ENCODE measurements at places on chromosomes 12 and 14.

DNA sequence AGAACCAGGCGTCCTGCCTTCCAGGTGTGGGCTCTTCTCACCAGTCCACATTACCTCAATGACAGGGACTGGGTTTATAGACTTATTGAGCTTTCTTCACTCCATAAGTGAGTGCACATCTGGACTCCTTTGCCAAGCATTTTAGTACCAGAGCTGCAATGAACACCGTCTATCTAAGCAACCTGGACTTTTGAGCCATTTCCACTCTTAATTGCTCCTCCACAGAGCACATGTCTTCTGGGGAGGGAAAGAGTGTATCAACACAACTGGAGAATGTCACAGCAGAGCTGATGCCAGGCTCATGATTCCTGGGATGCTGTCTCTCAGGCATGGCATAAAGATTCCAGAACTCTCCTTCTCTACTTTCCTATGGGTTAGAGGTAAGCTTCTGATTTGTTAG is 43.0 kb upstream of the BDKRB2 start:
- no peak for DNase-seq

DNA sequence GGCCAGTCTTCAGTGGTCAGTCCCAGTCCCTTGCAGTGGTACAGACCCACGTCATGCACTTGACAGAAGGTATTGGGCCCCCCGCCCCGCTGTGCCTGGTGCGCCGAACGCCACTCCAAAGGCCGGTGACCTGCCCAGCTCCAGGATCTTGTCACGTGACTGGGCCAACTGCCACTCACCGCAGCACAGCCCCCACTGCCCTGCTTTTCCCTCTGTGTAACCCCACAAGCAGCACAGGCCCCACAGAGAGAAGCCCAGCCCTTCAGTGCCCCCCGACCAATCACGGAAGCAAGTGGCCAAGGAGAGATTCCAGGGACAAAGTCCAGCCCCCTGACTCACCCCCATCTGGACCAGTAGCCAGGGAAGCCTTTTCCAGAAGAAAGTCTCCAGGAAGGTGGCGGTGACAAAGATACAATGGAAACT is 498 bp downstream of the GPR132 start:
- peak; percentile 61 for DNase-seq

GRCh38 chr12:59403259-59403932 is 192.4 kb upstream of the SLC16A7 start:
- DNase-seq, result peak; percentile 6

DNA sequence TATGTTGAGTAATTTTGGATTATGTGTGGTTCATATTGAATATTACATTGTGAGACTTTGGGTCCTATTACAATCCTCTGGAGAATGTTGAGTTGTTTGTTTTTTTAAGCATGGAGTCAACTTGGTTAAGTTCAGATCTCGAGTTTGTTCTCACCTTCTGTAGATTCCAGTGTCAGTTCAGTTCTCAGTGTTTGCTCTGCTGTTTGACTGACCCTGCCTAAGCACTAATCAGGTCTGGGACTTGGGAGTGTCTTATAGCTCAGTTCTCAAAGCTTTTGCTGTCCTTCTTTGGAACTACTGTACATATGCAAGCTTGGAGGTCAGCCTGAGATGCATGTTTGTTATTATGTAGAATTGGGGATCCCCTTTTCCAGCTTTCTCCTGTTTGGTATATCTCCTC is 63.1 kb downstream of the DIP2B start:
- DNase-seq, result no peak

GRCh38 chr14:83975841-83976770 is 1553.8 kb upstream of the FLRT2 start:
- DNase-seq, result no peak

DNA sequence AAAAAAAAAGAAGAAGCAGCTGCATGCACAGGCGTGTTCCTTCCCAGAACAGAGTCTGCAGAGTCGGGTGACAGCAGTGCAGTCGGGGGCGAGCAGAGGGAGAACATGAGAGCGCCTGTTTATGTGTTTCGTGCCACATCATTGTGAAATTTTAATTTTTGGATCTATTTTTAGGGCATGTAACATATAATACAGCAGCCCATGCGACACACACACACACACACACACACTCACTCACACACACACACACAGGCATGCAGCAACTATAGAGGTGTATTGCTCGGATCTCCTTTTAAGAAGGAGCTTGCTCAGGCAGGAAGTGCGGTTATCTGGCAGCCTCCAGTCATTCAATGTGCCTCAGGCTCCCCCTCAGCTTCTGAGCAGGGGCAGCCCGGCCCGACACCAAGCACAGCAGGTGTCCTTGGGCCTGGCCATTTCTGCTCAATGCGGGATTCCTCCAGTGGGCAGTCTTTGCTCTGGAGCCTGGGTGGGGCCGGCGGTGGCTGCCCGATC is 71.8 kb downstream of the ZNF664 start:
- DNase-seq, result no peak

DNA sequence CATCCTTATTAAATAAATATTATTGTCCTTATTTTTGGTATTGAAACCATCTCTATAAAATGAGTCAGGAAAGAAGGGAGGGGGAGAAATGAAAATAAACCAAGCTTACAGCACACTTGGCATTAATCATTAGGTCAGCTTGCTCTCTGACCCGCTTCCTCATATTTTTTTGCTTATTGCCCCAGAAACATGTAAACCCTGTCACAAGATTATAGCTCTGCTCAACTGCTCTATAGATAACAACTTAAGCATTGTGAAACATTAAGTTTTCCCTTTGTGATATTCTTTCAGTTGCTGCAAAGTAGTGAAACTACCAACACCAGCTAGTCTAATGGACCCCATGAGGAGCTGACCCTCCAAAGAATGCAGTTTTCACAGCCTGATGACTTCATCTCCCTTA is 819.5 kb downstream of the SLC16A7 start:
- DNase-seq, result no peak

- DNase-seq, result no peak
These were observed 4.2 kb downstream of the SCNN1A start for GRCh38 chr12:6370994-6371754.

- DNase-seq, result no peak
These were observed 94.1 kb downstream of the PHETA1 start for GRCh38 chr12:111274777-111275176.

DNA sequence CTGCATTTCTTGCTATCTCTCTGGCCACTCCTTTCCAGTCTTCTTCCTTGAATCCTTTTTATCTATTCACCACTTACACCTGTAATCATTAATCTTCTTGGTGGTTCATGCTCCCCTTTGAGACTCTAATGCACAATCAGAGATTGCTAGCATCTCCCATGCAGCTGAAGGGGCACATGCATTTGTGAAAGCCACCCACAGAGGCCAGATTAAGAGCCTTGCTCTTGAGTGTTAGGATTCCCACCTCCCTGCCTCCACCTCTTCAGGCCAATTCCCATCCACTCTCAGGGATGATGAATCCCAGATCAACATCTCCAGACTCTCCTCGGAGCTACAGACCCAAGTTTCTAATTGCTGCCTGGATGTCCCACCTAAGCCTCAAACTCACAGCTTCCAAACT is 19.4 kb upstream of the KRT18 start:
- DNase-seq, result no peak

DNA sequence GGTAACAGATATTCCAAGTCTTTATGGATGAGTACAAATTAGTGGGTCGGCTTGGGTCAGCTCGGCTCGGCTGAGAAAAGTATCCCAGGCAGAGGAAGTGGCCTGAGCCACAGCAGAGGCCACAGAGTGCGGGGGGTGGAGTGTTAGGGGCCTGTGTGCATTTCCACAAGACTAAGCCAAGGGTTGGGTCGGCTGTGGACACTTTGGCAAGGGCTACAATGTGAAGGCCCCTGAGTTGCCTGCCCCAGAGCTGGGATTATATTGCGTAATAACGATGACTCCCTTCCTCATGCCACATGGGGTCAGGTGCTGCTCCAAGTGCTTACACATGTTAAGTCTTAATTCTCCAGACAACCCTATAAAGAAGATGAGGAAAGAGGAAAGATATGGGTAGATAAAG is 11.4 kb downstream of the EVL start:
- DNase-seq, result no peak

DNA sequence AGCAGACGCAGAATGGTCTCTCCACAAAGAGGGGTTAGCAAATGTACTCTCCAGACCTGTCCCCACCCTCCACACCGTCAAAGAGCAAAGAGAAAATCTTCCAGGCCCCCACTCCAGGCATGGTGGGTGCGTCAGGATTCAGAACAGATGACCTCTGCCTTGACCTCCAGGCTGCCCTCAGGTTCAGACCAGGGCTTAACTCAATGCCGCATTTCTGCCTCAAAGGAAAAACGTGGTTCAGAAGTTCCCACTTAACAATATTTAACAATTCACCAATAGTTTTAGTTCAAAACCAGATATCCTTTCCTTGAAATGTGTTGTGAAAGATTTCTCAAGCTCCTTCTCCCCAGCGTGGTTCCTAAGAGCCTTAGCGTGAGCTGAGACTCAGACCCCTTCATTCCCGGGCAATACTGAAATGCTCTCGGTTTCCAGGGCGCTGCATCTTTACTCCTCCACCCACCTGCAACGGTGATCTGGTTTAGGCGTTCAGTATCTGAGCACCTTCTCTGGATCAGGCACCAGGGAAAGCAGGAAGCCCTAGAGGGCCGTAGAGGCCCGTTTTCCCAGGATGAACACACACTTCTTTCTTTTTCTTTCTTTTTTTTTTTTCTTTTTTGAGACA is 22.9 kb downstream of the HSP90AA1 start:
- no peak for DNase-seq

- DNase-seq, result no peak
These were observed 7.4 kb downstream of the UBE2N start for GRCh38 chr12:93434256-93434865.

- no peak for DNase-seq
These were observed 5.7 kb upstream of the CCND2 start for GRCh38 chr12:4267704-4268328.

DNA sequence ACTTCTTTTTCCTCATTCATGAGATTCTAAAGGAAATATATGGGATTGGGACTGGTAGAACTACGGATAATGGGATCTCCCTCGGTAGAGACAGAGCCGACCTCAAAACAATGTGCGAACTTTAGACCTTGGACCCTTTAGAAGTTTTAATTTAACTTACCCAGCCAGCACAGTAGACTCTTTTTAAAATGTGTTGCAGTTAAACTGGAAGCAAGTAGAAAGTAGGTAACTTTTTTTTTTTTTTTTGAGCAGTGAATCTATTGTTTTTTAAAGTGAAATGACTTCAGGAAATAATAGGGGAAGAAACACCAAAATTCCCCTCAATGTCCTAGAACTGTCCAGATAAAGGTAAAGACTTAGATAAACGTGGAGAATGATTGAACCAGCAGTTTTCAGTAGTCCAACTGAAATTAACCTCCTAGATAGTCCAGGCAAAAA is 1.1 kb upstream of the ATXN2 start:
- no peak for DNase-seq

DNA sequence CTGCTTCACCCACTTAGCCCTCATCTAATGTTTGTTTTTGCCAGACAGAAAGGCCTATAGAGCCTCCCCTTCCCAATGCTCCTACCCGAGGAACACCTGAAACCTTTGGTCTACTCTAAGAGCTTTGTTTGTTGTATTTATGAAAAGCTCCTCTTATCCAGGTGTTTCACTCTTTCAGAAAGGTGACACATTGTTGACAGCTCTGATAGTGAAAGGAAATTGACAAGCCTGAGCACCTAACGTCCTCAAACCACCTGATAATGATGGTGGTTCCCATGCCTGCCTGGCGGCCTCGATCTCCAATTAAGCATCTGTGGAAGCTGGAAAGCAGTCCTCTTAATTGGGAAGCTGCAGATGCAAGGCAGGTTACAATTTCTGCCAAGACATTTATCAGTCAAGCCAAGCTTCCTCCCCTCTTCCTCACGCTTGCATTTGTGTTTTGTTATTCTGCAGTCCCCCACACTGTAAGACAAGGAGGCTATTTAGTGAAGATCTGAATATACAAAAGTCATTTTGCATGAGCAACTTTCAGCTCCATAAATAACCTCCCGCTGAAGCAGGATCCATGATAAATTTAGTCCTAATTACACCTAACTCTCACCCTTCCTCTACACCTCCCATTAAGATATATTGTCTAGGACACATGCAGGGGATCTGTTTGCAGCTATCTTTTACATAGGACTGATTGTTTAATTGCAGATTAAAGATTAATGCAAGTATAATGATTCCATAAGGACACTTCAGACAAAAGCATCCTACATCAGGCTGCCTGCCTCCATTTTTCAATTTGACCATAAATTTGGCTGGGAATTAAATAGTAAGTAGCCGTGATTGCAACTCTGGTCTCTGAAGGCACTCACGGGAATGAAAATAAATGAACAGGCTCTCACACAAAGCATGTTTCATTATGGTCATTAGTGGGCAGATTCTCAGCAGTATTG is 288.6 kb downstream of the PDZRN4 start:
- no peak for DNase-seq

DNA sequence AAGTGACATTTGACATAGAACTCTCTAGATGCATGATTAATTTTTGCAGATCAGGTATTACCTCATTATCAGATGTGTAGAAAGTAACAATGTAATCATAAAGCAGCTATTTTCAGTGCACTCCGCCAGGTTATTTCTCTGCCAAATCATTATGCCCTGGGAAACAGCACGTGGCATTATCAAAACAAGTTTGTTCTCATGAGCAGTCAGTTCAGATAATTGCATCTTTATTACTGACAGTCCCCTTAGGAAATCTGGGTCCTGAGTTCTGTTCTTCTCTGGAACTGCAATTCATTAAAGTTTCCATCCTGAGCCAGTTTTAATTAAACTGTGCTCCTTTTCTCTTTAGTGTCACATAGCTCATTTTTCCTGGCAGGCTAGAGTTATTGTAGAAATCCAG is 94.7 kb upstream of the KRR1 start:
- DNase-seq, result no peak

DNA sequence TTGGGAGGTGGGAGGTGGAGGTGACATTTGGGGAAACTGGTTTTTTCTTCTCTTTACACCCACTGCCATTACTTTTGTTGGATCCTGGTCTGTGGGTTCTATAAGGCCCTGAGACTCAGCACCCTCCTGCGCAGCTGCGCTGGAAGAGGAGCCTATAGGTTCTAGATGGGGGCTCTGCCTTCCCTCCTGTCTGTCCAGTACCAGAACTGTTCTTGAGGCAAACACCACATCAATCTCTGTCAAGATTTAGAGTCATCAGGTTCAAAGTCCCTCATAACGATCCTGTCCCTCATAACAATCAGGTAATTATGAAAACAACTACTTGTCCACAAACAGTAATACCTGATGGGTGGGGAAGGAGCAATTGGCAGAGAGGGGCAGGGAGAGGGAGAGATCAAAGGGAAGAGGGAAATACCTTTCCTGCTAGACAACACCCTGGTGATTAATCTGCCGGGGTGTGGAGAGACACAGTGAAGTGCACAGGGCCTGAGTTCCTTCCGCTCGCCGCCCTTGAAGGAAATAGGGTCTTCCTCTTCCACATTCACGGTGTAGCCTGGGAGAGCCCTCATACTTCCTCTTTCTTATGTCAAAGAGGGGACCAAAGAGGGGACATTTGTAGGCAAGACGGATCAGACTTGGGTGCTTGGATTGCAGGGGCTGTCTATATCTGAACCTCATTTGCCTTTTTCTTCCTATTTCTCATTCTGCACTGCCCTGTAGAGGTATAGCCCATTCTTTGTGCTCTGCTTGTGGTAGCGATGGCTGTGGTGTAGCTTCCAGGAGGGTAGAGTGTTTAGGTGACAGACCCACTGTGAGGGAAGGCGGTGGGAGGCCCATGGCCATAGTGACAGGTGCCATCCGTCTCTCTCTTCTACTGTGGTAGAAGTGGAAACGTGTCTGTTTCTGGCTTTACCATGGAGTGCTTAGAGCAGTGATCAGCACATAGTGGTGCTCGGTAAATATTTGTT is 12.6 kb downstream of the GPRC5A start:
- DNase-seq, result no peak
